ENCODE measurements at places on chromosomes 4 and X.

GRCh38 chr4:123950530-123950929 is 553.9 kb downstream of the SPRY1 start:
- no peak for DNase-seq

- DNase-seq = no peak
These were observed 61.7 kb upstream of the ATXN3L start for GRCh38 chrX:13381514-13381913.

- DNase-seq = no peak
These were observed 47.8 kb upstream of the LEF1 start for GRCh38 chr4:108216510-108216909.

GRCh38 chrX:10769696-10770619 is 149.6 kb upstream of the MID1 start:
- peak; percentile 9 for DNase-seq

DNA sequence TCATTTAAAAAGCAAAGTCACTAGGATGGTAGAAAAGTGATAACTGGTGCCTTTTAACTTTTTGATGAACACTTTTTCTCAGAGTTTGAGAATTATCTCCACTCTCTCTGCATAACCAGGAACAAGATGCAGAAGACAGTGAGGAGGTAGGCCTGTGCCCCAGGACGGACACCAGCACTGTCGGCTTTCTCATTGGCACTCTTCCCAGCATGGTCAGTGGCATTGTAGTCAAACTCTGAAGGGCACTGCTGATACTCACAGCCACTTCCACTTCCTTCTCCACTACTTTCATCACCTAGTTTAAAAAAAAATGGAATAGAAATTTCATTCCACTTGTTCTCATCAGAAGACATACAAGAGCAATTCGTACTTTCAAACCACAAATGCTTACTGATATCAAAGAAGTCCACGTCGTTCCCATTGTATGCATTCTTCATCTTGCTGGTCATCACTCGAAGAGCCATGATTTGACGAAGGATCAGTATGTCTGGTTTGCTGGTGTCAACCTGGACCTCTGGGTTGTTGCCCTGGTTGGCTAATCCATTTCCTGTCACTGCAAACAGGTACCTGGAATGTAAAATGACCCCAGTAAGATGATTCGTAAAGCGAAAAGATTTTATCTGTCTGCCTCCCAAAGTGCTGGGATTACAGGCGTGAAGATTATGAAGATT is 84.8 kb upstream of the TFDP3 start:
- DNase-seq = no peak

DNA sequence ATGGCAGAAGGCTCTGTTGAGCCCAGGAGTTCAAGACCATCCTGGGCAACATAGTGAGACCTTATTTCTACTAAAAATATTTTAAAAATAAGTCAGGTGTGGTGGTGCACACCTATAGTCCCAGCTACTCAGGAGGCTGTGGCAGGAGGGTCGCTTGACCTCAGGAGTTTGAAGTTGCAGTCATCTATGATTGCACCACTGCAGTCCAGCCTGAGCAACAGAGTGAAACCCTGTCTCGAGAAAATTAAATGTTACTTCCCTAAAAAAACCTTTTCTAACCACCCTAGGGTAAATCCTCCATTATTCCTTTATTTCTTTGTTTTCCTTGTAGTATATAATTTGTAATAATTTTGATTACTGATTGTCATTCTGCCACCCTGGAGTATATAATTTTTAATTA is 7.9 kb downstream of the FAM200B start:
- DNase-seq = no peak

- DNase-seq = no peak
These were observed 71.0 kb downstream of the TMA16 start for GRCh38 chr4:163565226-163566135.

DNA sequence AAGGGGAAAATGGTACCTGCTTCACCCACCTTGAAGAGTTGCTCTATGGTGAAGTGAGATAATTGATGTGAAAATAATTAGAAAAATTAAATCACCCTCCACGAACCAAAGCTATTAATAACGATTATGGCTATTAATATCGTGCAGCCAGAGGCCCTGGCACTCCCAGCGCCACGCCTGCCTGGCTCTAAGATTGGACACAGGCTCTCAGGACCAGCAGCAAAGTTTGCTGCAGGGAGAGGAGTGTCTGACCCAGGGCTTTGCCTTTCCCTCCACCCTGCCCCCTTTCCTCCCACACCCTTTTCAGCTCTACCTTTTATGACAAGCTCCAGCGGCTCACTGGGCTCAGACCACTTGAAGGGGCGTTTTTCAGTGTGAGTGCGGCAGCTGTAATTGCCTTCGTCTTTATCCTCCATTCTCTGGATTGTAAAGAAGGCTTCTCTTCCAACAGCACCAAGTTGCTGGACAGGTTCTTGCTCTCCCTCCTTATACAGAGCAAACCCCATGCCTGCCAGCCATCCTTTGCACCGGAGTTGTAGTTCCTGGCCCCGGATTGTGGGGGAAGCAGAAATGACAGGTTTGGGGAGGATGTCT is 11.5 kb downstream of the IGSF1 start:
- DNase-seq = no peak

DNA sequence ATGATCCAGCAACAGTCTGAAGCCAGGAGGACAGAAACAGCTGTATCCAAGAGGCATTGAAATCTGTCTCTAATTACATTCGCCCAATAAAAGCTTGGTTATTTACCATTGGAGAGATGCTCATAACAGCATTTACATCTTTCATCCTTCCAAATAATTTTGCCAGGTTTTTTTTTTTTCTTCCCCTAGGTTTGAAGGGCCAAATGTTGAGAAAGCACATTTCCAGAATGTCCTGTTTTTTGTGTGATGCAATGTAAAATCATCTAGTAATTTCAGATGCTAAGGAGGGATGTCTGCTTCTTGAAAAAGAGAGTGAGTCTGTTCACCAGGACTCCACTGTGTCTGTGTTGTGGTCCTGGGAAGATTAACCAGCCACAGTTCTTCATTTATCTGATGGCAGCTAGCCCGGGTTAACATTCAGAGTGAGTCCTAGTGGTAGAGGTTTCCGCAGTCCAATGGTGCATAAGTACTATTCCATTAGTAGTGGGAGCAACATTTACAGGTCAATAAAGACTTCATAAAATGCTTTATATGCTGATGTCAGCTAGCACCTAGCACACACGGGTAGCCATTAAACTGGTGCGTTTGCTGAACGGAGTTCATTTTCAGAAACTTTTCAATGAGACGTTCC is 406.8 kb downstream of the STIM2 start:
- no peak for DNase-seq

DNA sequence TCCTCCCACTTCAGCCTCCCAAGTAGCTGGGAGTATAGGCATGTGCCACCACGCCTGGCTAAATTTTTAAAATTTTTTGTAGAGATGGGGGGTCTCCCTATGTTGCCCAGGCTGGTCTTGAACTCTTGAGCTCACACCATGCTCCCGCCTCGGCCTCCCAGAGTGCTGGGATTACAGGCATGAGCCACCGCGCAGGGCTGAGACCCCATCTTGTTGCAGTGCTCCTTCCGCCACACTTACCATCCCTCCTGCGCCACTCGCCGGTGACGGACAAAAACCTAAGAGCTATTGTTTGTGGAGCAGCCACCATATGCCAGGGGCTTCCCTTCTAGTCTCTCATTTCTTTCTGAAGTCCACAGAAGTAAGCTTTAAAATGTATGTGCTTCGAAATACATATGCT is 34.5 kb downstream of the NSG1 start:
- no peak for DNase-seq

Measured in Jurkat, Clone E6-1 (cell line).